Retinal pigment epithelial cell (primary cell): ENCODE measurements at places on chromosomes 2 and 18.

DNA sequence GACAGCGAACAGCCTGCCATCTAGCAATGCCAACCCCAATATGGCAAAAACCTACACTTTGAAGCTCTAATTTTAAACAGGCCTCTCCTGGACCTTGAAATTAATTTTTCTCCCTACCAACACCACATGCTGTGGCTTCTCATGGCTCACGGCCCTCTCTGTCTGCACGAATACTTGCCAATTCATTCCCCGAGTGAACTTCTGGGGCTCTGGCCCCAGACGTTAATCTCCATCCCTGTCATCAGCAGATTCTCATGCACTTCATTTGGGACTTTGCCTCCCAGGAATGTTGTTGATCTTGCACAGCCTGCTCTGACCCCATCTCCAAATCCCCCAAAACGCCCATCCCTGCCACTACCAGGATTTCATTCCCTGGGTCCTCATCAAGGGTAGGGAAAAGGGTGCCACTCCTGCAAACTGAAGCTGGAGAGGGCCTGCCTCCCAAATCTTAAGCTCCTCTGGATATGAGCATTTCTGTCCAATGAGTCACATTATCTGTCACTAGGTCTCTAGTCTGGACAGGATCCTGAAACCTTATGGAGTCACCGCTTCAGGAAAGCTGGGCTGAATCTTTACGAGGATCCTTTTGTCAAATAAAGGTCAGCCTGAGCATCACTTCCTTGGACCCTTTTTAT is 10.4 kb downstream of the FIGLA start:
- no peak for DNase-seq

GRCh38 chr2:239275847-239276831 is 124.7 kb downstream of the HDAC4 start:
- no peak for DNase-seq

- no peak for DNase-seq
Observed at GRCh38 chr2:8671802-8672201, 10.1 kb upstream of the ID2 start.

GRCh38 chr2:126527836-126528490 is 128.0 kb upstream of the GYPC start:
- no peak for DNase-seq

- peak; percentile 86 for DNase-seq
Observed at GRCh38 chr2:42906557-42907411, 114.4 kb upstream of the HAAO start.

- DNase-seq: no peak
Observed at GRCh38 chr2:99081891-99082290, 59.6 kb upstream of the C2orf15 start.

DNA sequence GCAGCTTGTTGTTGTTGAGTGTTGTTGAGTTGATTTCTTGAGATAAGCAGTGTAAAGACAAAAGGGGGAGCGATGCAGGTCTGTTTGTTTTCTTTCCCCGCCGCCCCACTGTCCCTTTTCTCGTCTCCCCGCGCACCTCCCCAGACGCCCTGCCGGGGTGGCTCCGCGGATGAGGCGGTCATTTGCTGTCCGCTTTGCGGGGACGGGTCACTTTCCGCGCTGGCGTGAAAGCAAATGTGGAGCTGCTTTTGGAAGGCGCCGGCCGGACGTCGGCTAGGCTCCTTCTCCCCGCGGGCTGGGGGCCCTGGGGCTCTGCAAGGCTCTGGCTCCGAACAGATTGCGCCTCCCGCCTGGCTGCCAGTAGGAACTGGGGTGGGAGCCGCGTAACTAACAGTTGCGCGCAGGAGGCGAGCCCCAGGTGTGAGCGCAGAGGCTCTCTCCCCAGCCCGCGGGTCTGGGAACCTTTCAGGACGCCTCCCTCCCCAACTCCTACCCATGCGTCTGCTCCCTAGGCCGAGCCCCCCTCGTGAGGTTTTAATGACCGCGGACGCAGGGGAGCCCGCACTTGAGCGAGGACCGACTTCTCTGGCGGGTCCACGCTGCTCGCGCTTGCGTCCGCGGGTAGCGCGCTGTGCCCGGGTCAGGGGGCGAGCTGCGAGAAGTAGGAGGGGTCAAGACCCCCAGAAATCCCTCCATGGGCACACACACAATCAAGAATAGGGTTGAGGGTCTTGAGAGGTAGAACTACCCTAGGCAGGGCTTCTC is 146.6 kb downstream of the MEIS1 start:
- no peak for DNase-seq

DNA sequence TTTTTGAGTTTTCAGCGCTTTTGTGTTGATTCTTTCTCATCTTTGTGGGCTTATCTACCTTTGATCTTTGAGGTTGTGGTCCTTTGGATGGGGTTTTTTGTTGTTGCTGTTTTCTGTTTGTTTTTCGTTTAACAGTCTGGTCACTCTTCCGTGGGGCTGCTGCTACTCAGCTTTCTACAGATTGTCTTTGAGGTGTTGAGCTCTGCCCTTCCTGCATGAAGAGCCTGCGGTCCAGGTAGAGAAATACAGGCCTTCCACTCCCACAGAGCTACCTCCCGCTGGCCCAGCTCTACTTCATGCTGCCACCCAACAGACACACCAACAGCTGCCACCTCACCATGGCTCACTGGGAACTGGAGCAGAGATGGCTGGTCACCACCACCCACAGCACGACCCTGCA is 61.7 kb upstream of the RNU4ATAC start:
- no peak for DNase-seq

DNA sequence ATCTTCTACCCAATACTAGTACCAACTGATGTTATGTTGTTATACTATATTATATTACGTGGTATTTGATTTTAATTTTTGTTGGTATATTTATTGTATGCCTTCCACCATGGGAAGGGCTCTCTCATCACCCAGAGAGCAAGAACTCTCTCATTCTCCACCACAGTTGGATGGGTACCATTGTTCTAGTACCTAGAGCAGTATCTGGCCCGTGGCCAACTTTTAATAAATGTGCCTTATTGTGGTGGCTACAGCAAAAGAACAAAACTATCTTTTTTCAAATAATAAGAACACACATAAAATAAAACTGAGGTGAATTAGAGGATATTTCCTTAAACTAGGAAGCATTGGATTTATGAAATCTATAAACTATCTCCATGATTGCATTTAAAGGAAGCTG is 71.8 kb downstream of the PID1 start:
- no peak for DNase-seq
